ENCODE measurements at places on chromosomes 4 and X. TPM values are rescaled to one million over a fixed set of nuclear protein-coding genes. Genes with fewer than 3 reads are reported as not detected.

DNA sequence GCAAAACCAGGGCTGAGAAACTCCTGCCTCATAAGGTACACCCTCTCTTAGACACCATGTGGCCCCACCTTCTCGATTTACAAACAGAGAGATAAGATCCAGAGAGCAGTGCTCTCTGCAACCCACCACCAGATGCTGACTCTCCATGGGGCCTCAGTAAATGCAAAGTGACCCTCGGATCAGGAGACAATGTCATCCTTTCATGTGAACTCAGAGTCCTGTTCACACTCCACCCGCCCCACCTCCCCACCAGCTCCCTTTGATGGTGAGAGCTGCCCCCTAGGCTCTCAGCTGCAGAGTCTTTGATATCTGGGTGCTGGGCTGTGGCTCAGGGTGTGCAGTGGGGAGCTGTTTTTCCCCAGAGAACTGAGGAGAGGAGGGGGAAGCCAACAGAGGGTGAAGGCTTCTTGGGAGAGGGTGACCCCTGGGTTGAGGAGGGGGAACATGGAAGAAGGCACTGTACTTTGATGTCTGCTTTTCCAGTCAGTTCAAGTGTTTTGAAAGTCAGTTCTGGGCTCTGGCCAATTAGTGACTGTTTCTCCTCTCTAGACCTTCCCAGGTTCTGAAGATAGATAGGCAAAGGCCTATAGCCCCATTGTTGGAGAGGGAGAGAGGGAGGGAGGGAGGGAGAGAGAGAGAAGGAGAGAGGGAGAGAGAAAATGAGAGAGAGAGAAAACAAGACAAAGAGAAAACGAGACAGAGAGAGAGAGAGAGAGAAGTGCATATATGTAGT lies 88.2 kb downstream of the SCD5 start:
- no peak overlapping the region for H3K4me3 ChIP-seq
- no peaks in the 10 kb centered on the region for H3K27me3 ChIP-seq
- DNase-seq: no peak
- no peaks in the 10 kb centered on the region for H3K36me3 ChIP-seq
- no peak overlapping the region for H3K27ac ChIP-seq

- no peak for DNase-seq
- H3K4me3 ChIP-seq: no peak overlapping the region
- no peaks in the 10 kb centered on the region for H3K27me3 ChIP-seq
- no peaks in the 10 kb centered on the region for H3K36me3 ChIP-seq
- H3K27ac ChIP-seq: no peak overlapping the region
- H3K4me1 ChIP-seq: no peaks in the 10 kb centered on the region
These were observed 89.7 kb downstream of the ARHGAP10 start for GRCh38 chr4:147821555-147821954.

GRCh38 chr4:30396772-30397475 lies 323.2 kb upstream of the PCDH7 start:
- H3K36me3 ChIP-seq: no peaks in the 10 kb centered on the region
- no peak for DNase-seq
- no peak overlapping the region for H3K27ac ChIP-seq
- H3K4me1 ChIP-seq: no peaks in the 10 kb centered on the region
- H3K4me3 ChIP-seq: no peak overlapping the region

- no peaks in the 10 kb centered on the region for H3K36me3 ChIP-seq
- H3K4me3 ChIP-seq: no peak overlapping the region
- H3K4me1 ChIP-seq: no peaks in the 10 kb centered on the region
- H3K27me3 ChIP-seq: no peaks in the 10 kb centered on the region
These were observed 56.0 kb upstream of the RELL1 start for GRCh38 chr4:37742149-37742548.

DNA sequence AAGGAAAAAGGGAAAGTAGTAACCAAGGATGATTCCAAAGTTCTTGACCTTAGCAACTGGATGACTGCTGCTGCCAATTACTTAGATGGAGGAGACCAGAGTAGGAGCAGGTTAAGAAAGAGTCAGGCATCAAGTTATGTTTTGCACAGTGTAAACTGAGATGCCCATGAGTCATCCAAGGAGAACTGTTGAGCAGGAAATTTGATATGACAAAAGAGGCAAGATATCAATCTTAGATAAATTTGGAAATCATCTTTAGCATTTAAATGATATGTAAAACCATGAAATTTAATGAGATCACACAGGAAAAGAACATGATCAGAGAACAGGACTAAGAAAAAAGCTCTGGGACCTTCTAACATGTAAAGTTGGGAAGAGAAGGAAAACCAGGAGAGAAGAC lies 361.3 kb downstream of the OPHN1 start:
- no peak overlapping the region for H3K27ac ChIP-seq
- H3K36me3 ChIP-seq: no peaks in the 10 kb centered on the region
- DNase-seq: no peak
- no peak overlapping the region for H3K4me3 ChIP-seq

- no peak overlapping the region for H3K27ac ChIP-seq
- H3K4me3 ChIP-seq: no peak overlapping the region
- DNase-seq: no peak
- no peaks in the 10 kb centered on the region for H3K4me1 ChIP-seq
- H3K27me3 ChIP-seq: no peaks in the 10 kb centered on the region
These were observed 22.4 kb downstream of the SH3TC1 start for GRCh38 chr4:8221476-8221875.

- H3K27ac ChIP-seq: no peak overlapping the region
- DNase-seq: no peak
- H3K4me3 ChIP-seq: no peak overlapping the region
These were observed 314.8 kb downstream of the PPP3CA start for GRCh38 chr4:101032541-101032940.

Gene C4orf51
- not detected for polyA plus RNA-seq

Gene REELD1
- polyA plus RNA-seq: 0.07 TPM

Gene FREM3
- not detected for polyA plus RNA-seq

Gene UGT2B11
- polyA plus RNA-seq: 3.3 TPM

Gene ADAM29
- polyA plus RNA-seq: not detected

Data from liver (tissue), 10 donors.